ENCODE measurements at places on chromosomes 6 and 20.

DNA sequence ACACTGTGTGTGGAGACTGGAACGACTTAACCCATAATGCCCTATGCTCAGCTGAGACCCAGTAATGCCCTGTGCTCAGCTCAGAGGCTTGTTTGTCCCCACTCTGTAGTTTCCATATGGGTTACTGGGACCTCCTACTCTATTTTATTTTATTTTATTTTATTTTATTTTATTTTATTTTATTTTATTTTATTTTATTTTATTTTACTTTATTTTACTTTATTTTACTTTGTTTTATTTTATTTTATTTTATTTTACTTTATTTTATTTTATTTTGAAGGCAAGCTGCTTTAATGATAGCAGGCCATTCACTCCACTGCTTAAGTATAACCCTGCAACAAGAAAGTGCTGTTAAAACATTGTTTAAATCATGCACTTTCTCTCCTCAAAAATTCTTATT, 603.4 kb upstream of the JAG1 start:
- DNase-seq = no peak

- DNase-seq = no peak
Measured at GRCh38 chr20:57772349-57772964, 62.6 kb upstream of the PMEPA1 start.

- no peak for DNase-seq
Measured at GRCh38 chr6:37126493-37126958, 43.4 kb upstream of the PIM1 start.

GRCh38 chr20:19070026-19070425, 142.4 kb upstream of the SLC24A3 start:
- DNase-seq = no peak

- DNase-seq = no peak
Measured at GRCh38 chr6:158499601-158500000, 60.3 kb upstream of the TMEM181 start.

- no peak for DNase-seq
Measured at GRCh38 chr6:127202676-127203075, 64.0 kb upstream of the RNF146 start.

DNA sequence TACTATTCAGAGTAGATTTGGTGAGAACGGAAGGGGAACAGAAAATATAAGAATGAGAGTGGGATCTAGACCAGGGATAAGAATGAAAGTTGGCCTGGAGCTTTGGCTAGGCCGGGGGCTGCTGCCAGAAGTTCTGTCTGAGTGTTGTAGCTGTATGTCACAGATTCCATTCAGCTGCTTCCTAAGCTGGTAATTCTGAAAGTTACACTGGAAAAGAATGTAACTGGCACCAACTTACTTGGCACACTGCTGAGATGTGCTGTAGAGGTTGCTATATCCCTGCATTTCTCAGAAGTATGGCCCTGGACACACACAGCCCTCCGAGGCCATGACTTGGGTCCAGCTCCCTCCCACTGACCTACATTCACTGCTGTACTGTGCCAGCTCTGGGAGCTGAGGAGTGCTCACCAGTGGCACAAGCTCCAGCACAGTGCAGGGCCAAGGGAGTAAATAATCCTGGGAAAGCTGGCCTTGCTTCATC, 25.8 kb upstream of the TMEM217 start:
- DNase-seq = no peak

DNA sequence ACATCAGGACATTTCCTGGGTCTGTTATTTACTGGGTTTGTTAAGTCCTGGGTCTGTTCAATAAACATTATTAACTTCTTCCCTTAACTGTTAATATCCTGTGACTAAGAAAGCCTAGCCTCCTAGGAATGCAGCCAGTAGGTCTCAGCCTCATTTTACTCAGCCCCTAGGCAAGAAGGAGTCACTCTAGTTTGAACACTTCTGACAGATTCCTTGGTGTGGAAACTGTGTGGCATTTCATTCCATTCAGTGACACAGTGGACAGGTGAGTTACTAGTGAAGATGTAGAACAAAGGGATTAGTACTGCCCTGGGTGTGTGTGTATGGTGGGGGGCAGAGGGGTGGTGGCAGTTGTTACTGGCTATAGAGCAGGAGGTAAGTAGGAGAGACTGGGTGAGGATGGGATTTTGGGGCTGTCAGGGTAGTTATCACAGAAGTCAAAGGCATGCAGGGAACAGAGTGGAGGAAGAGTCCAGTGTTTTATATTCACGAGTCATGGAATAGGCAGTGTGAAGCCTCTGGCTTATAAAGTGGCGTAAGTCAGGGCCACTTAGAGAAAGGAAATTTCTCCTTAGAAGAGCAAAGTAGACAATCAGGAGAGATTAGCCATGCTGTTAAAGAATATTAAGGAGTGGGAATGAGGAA, 28.4 kb downstream of the RNF182 start:
- no peak for DNase-seq

- no peak for DNase-seq
Measured at GRCh38 chr20:57593134-57593886, 26.9 kb downstream of the ZBP1 start.

DNA sequence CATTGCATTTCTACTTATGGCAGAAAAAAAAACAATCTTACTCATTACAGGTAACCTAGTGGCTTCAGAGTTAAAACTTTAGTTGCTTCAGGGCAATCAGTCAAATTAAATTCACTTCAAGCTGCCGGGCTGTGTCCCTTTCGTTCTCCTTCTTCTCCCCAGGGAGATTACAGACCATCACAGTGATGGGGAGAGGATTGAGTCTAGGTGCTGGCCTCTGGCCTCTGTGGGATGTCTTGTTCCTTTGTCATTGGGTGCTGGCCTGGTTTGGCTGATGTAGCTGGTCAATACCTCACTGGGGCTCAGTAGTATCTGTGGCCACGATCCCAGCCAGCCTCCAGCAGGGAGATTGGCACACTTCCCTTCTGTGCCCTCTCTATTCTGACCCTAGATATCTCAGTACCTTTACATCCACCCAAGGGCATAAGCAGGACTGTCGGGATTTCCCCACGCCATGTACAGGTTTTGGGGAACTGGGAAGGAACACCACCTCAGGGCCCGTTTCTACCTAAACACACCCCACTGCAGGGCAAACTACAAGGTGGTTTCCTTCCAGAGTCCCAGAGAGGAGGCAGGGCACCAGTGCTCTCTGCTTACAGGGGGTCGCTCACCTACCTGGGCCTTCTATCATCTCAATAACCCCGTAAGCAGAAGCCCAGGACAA, 15.4 kb downstream of the FYN start:
- no peak for DNase-seq

DNA sequence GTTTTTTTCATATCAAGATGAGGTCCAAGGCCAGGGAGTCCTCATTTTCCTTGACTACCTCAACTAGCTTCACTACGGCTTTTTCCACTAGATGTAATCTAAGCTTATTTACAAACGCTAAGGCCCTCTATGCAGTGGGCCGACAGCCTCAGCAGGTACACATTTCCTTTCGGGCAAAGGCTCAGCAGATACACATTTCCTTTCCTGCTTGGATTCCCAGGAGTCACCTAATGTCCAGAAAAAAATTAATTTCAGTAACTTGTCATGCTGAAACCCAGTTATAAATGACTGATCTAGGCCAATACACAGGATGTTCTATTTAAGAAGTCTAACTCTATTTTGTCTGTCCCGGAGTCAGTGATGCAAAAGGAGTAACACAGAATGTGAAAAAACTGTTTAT, 7.2 kb upstream of the KIAA0408 start:
- no peak for DNase-seq

GRCh38 chr6:152701863-152702401, 4.2 kb downstream of the MYCT1 start:
- no peak for DNase-seq

GRCh38 chr6:104613416-104614001, 246.2 kb downstream of the HACE1 start:
- no peak for DNase-seq

GRCh38 chr6:41072836-41073202, at the start of gene NFYA:
Gene NFYA, plus strand, starts transcription at chr6:41072974. Its CDS starts 6,116 bp downstream, at chr6:41079090.
- DNase-seq = peak; percentile 100
